ENCODE measurements at places on chromosomes 12 and 14.

GRCh38 chr12:31315044-31315715 is 10.8 kb downstream of the SINHCAF start:
- no peak for DNase-seq

- no peak for DNase-seq
These were observed 105.0 kb downstream of the SNAPC1 start for GRCh38 chr14:61866932-61867920.

- no peak for DNase-seq
These were observed 279.3 kb upstream of the E2F7 start for GRCh38 chr12:77344651-77345050.

GRCh38 chr12:127145929-127146789 is 1120.8 kb upstream of the TMEM132C start:
- peak; percentile 54 for DNase-seq

- no peak for DNase-seq
These were observed 17.0 kb downstream of the RNASE10 start for GRCh38 chr14:20522332-20522731.
